ENCODE measurements at places on chromosomes 4 and X.

GRCh38 chr4:87076690-87077358 lies 142.0 kb downstream of the AFF1 start:
- no peak for DNase-seq

- DNase-seq, result no peak
Observed at GRCh38 chr4:172740434-172740833, 428.2 kb upstream of the GALNT7 start.

DNA sequence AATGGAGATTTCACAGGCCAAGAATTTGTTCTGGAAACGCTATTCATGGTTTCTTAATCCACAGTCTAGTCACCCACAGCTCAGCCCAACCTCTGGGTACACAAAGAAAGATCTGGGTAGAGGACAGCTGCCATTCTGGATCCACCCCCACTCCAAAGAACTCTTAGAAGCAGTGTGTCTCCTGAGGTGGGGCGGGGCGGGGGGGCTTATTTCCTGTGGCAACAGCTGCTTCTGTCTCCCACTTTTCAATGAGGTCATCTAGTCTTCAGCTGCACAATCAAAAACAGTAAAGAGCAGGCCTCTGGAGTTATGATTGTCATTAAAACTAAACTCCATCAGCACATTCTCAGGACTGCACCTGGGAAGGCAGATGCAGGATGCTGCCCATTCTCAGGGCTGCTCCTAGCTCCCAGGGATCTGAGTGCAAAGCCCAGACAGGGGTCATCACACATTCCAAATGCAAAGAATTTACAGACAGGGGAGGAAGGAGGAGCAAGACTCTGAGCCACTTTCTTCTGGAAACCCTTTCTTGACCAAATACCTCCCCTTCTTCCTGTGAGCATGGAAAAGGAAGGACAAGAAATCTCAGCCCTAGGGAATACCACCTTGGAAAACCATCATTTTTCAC lies 207.3 kb downstream of the HS6ST2 start:
- no peak for DNase-seq

DNA sequence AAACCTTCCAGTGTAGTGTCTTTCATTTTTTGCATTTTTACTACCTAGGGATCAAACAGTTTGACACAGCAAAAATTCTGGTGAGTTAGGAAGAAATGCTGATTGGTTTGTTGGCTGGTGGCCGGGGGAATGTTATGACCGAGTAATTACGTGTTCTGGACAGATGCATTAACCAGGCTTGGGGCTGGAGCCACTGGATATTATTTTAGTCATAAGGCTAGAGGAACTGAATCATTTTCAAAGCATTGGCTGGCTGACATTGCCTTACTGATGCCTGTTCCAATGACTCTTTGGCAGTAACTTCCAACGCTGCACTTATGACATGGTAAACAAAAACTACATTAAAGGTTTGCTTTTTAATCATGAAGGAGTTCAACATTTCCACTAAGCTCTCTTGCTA lies 84.6 kb downstream of the FBXO8 start:
- DNase-seq, result no peak

GRCh38 chr4:165967486-165967885 lies 94.4 kb downstream of the TLL1 start:
- DNase-seq, result no peak

DNA sequence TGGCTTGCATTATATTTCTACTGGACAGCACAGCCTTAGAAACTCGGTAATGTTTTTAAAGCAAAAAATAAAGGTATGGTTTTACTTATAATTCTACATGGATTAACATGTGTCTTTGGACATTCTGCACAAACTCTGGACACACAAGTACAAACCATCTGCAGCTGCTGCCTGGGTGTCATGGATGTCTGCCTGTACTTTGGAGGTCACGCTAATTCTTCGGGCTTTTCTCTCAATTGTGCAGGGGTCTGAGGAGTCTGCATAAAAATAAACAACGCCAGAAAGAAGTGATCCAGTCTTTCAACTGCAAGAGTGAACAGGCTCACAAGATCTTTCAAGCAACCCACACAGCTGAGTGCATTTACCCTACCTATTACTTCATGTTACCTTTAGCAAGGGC lies 55.2 kb downstream of the TAB3 start:
- no peak for DNase-seq

GRCh38 chr4:124028182-124028581 lies 631.6 kb downstream of the SPRY1 start:
- no peak for DNase-seq

- peak; percentile 36 for DNase-seq
Observed at GRCh38 chrX:101385795-101386541, at the start of gene BTK. Gene BTK (minus strand): TSS chrX:101386191. CDS start chrX:101375284, 10,907 bp downstream.

DNA sequence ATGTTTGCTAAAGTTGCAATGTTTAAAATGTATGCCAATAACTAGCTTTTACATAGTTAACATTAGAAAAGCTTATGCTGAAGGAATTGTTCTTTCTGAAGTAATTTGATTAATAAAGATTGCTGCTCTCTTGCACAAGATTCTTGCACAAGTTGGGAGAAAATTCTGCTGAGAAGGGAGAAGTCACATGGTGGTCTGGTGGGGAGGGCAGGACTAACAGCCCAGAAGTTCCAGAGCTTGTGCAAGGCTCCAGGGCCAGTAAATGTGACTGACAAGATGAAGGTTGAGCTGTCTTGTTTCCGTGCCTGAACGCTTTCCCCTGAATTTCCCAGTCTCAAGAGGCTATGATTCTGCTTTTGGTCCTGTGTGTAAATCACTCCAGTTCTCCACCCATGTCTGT lies 112.9 kb upstream of the VCX start:
- no peak for DNase-seq
